ENCODE measurements at places on chromosomes 7 and 10.

GRCh38 chr7:149621776-149622175, 124.2 kb upstream of the ZNF746 start:
- no peak for DNase-seq

- DNase-seq, result peak; percentile 28
Observed at GRCh38 chr7:135664046-135664589, 1.8 kb downstream of the STMP1 start.

DNA sequence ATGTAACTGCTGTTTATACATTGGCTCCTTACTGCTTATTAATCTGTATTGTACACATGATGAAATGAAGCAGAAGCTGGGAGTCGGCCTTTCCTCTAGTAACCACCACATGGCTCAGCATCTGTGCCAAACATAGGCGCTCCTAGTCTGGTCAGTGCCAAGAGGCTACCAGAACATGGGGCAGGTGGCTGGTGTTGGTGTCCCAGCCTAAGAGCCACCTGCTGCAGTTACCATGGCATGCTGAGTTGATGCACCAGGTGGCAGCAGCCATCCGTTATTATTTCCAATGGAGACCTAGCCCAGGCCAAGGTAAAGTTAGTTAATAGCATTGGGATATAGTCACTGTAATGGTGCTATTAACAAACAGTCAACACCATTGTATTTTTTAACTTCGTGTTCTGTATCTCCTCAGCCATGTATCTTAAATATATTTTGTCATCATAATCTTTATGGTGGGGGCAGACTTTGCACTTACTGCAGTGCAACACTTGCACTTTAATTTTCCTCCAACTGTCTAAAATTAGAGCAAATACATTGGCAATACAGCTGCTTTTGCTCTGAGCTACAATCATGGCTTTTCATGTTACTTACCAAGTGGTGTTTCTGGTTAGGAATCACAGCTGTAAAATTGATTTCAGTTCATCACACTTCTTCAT, 33.1 kb downstream of the HBP1 start:
- peak; percentile 23 for DNase-seq

DNA sequence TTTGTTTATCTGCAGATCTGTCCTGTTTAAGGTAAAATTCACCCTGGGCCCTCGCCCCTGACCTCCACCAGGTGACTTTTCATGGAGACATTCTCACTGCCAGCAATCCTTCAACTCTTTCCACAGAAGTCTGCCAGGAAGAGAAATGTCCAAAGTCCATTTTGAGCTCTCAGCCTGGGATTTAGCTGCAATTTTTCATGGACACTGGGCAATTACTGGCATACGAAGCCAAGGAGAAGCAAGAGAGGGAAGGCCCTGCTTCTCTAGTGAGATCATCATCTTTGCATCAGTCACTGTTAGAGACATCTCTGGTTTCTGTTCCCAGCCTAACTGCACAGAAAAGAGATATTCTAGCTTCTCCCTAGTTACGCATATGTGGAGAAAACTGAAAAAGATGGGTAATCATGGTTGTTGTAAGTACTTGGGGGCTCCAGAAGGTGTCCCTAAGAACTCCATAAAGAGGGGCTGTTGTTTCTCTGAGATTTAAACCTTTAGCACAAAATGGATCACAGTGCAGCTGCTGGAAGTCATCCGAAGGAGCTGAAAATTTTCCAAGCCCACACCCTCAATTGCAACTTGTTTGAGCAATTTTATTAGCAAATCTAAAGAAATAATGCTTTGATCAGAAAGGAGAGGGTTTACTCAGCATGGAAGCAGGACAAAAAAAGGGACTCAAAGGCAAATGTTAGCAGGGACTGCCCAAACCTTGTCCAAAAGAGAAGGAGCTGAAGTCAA, 168.9 kb downstream of the SNX10 start:
- DNase-seq, result no peak

DNA sequence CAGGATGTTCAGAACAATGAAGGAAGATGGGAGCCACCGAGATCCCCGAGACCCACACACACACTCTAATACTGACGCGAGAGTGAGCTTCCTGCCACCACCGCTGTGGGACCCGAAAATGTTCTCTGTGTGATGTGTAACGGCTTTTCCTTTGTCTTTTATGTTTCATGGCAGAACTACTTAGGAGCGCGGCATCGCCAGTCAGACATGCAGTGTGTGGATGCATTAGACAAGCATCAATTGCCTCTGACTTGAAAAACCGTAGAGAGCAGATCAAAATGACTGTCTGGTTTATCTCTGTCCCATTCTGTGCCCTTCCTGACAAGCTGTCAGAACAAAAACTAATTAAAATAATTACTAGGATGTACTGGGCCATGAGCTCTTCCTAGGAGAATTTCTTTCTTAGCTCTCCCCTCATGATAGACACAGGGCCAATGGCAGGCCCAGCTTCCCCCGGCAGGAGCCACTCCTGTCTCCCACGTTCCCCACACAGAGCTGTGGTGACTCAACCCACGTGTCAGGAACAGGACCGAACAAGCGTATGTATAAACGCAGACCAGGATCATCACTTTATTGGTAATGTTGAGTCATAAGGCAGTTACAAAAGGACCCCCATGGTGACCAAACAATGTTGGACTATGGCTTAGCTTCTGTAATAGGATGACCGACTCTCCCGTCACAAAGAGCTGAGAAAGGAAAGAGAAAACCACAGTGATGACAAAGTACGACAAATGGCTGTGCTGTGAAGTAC, 705.0 kb downstream of the PARD3 start:
- peak; percentile 77 for DNase-seq

DNA sequence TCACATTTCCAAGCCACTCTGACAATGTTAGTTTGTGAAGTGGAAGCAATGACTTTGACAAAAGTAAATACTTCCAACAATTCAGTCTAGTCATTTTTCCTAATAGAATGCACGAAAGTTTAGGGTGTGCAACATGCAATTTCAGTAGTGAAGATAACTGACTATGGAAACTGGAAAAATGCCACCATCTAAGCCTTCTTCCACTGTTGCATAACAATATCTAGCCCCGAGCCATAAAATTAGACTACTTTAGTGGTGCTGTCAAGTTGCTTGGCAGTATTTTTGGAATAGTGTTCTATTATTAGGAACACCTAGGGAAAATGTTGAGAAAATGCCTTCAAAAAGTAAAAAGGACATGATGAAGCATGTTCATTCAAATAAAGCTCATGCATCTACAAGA, 17.9 kb downstream of the SEMA3A start:
- peak; percentile 46 for DNase-seq

DNA sequence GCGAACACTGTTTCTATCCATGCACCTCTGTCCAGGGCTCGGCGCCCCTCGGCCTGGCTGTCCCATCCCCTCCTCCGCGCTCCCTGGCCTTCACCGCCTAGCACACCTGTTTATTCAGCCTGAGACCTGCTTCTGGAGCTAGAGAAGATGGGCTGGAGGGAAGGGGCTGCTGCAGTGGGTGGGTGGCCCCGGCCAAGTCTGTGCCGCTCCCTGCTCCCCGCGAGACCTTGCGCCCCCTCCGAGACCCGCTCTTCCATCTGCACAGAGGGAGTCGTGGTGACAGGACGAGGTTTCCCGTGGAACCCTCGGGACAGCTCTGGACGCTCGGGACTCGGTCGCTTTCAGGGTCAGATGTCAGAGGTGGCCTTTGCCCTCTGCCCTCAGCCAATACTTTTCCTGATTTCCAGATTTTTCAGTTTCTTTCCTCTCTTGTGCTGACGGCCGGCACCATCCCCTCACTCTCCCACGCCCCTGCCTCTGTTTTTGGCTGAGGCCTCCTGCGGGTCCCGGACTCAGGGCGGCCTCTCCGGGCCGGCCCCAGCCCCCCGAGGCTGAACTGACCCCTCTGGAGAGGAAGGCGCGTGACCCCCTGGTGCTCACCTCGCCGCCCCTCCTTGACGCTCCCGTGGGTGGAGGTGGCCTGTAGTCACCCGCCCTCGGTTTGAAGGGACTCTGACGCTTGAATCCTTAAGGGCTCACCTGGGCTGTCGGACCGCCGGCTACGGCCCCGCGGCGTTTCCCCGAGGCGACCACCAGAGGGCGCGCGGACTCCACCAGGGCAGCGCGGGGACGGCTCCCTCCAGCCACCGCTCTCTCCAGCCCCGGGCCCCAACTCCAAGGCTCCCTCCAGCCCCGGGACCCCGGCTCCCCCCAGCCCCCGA, 15.6 kb downstream of the SHH start:
- DNase-seq, result no peak

DNA sequence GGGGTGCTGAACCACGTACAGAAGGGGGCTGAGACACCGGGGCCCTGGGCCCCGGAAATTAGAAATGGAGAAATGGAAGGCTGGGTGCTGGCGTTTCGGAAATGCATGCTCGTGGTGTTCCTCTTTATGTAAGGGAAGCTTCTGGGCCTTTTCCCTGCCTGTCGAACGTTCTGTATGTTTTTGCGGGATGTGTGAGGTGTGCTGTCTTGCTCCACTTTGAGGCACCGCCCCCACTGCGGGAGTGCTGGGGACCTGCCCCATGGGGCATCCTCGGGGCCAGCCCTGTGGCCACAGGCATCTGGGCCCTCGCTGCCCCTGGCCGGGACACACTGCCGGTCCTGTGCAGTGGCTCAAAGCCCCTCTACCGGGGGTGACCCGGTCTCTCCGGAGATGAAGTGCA, 1.7 kb upstream of the VENTX start:
- no peak for DNase-seq

DNA sequence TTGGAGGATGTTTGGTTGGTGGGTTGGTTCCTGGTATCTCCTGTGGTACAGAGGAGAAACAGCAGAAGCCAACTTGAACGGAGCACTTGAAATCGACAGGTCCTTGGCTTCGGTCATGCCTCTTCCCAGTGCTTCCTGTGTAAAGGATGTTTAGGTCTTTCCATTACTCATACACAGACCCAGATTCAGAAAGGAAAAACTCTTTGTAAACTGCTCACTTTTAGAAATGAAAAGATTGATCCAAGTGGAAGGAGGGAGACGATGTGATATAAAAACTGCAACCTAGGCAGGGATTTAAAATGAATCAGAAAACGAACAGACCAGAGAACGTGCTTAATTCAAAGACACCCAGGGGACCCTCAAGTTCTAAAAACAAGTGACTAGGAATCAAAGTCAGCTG, 338.4 kb downstream of the GALNT17 start:
- no peak for DNase-seq

GRCh38 chr7:20158684-20159083, 58.5 kb downstream of the MACC1 start:
- DNase-seq, result peak; percentile 23

DNA sequence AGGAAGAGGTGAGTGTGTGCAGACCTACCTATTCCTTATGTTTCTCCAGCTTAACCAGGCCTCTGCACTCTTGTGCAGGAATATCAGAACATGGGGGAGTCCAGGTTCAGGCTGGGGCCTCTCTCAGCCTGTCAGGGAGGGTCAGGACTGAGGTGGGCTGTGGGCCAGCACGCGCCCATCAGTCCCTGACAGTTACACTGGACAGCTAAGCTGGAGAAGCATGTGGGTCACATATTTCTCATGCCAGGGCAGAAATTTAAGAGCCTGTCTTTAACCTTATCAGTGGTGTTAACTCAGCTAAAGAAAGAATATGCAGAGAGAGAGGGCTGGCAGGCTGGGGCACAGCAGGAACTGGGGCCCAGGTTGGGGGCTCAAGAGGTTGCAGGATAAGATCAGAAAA, 8.7 kb upstream of the POLD2 start:
- no peak for DNase-seq

Measured in fibroblast of skin of abdomen (primary cell).